ENCODE measurements at places on chromosomes 7 and 10.

DNA sequence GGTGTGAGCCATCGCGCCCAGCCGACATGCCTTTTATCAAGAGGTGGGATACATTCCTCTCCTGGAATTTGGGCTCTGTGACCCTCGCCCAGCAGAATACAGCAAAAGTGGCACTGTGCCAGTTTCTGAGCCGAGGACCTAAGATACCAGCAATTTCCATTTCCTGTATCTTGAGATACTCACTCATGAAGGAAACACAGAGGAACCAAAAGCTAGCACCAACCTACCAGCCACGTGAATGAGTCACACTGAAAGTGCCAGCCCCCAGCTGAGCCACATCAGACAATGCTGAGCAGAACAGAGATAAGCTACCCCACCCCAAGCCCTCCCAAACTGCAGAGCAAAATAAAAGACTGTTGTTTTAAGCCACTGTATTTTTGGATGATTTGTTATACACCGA lies 56.3 kb downstream of the CACUL1 start:
- peak; percentile 58 for DNase-seq

GRCh38 chr10:51620131-51620530 lies 79.3 kb downstream of the CSTF2T start:
- DNase-seq = no peak

- DNase-seq = no peak
Measured at GRCh38 chr10:18246967-18247366, 106.7 kb downstream of the CACNB2 start.

DNA sequence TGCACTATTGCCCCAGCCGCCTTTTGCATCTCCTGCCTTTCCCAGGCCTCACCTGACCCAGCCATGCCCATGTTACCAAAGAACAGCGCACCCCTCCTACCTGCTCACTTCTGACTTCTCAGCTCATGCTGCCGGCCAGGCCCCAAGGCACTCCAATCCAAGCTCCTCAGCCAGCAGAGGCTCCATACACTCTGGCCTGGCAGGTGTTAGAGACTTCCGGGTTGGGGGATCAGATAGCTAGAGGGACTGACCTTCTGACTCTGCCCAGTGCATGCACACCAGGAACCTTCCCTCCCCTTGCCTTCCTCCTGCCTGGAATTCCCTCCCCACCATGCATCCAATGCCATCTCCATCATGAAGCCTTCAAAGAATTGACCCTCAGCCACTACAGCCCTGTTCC lies 56.2 kb upstream of the ZMIZ1 start:
- no peak for DNase-seq

DNA sequence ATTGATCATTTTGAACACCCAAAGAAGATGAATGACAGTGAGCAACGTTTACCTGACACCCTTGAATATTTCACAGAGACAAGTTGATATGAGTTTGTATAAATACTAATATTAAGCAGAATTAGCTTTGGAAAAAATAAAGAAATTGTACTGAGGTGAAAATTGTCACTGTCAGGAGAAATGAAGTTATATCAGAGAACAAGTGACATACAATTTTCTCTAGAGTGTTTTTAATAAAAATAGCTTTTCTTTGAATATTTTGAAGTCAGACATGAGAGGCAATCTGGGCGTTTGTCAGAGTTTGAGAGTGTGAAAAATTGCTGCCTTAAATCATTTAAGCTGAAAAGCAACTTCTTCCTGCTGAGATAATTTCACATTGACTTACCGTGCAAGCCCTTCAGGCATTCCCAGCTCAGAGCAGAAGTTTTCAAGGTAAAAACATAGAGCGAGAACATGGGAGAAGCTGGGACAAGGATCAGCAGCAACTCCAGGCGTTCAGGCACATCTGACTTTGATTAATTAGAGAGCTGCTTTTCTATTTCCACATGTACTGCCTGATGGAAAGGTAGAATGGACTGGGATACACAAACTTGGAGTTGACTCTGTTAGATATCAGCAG lies 535.9 kb downstream of the TFEC start:
- no peak for DNase-seq

DNA sequence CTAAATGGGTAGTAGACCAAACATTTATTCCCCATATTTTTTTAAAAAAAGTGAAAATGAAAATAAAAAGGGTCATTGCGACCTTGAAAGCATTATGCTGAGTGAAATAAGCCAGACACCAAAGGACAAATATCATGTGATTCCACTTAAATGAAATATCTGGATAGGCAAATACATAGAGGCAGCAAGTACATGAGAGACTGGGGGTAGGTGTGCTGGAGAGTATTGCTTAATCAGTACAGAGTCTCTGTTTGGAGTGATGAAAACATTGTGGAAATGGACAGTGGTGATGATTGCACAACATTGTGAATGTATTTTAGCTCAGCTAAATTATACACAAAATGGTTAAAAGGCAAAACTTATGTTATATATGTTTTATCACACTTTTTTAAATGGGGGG lies 169.4 kb downstream of the AKR1D1 start:
- DNase-seq = no peak

DNA sequence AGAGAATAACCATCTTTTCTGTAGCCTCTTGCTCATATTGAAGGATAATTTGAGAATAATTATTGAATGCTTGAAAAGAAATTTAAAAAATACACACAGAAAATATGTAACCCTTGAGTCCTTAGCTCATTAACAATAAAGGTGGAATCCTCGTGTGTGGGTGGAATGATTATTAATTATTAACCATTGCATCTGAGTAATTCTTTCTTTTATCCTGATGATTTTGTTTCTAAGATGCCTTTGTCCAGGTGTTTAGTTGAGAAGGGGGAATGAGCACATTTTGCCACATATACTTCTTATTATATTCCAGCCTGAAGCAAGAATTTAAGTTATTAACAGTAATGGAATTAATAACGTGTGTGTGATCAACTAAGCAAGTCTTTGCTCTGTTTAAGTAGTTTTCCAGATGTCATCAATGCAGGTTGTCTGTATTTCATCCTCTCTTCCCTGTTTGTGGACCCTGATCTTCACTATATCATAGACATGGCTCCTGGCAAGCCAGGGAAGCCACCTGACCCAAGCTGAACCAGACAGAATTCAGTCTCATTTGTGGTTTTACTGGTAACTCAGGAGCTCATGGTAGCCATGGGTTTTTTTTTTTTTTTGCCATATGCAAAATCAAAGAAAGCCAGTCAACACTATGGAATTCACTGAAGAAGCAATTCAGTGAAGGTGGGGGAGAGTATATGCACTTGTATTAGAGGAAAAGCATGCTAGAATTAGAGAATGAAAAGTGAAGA lies 144.3 kb downstream of the KIF20B start:
- DNase-seq = no peak

DNA sequence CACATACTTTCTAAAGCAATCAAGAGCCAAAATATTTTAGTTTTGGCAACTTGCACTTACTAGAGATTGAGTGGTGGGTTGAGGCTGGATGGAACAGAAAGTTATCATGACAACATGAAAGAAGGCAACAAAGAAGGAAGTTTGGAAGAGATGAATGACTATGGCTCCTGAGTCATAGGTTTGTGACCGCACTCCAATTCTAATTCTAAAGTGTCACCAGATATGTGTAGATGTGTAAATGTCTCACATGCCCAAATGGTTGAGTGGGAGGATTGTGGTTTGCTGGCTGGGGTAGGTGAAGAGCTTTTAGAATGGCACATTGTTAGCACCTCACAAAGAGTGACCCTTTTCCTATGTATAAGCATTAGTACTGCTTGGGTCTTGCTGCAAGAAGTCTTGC lies 20.2 kb downstream of the TAS2R16 start:
- DNase-seq = no peak

DNA sequence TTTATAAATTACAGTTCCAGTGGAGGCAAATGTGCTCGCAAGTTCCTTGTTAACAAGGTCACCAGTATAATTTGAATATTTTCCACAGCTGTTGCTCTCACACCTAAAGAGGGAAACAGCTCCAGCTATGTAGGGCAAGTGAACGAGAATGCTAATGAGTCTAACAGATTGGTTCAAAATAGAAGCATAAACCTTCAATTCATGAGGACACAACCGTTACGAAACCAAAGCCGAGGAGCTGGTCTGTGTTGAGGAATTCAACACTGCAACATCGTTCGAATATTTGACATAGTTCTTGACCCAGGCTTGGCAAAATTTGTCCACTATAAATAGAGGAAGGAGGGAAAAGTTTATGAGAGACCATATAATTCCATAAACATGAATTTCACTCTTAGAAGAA lies 161.3 kb downstream of the KLF6 start:
- DNase-seq = no peak

GRCh38 chr7:100677308-100678267 lies 4.0 kb downstream of the GNB2 start:
- no peak for DNase-seq

GRCh38 chr10:62666275-62666674 lies 138.2 kb upstream of the ADO start:
- DNase-seq = no peak

DNA sequence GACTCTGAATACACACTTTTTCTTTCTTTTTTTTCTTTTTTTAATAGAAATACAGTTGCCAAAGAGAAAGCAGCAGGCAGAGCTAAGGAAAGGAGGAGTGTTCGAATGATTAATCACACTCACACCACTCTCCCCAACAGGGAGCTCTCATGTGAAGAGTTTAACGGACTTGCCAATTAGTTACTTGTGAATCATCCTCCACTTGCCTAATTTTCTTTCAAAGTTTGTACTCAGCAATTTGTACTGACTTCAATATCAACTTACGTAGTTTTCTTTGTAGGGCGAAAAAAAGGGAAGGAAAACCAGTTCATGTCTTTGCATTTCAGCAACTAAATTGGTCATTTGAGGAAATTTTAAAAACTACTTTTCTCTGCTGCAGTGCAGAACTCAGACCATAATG lies 109.2 kb downstream of the PIP4K2A start:
- no peak for DNase-seq

- DNase-seq = no peak
Measured at GRCh38 chr7:80601999-80602398, 36.4 kb upstream of the CD36 start.

- DNase-seq = no peak
Measured at GRCh38 chr10:114103284-114103683, 59.6 kb downstream of the ADRB1 start.

DNA sequence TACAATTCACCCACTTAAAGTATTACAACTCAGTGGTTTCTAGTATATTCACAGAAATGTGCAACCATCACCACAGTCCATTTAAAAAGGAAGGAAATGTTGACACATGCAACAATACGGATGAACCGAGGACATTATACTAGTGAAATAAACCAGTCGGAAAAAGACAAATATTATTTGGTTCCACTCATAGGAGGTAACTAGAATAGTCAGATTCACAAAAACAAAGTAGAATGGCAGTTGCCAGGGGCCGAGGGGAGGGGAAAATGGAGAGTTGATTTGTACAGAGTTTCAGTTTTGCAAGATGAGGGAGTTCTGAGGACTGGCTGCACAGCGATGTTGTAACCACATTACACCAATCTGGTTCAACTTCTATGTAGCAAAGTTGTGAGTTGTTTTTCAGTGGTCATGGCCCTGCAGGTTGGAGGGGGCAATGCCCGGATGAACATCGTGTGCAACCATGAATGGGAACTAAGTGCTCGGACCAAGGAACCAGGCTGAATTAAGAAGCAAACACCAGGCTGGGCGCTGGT lies 17.6 kb upstream of the TNPO3 start:
- no peak for DNase-seq

- DNase-seq = no peak
Measured at GRCh38 chr7:117993377-117994003, 120.2 kb upstream of the CTTNBP2 start.

- DNase-seq = no peak
Measured at GRCh38 chr7:158013085-158013668, 574.4 kb downstream of the PTPRN2 start.

GRCh38 chr7:130521258-130521951 lies 29.5 kb downstream of the MEST start:
- DNase-seq = no peak
